ENCODE measurements at places on chromosomes 1 and 21.
A peak's percentile ranks its signal among the peaks of the same experiment; 100 is the strongest.

DNA sequence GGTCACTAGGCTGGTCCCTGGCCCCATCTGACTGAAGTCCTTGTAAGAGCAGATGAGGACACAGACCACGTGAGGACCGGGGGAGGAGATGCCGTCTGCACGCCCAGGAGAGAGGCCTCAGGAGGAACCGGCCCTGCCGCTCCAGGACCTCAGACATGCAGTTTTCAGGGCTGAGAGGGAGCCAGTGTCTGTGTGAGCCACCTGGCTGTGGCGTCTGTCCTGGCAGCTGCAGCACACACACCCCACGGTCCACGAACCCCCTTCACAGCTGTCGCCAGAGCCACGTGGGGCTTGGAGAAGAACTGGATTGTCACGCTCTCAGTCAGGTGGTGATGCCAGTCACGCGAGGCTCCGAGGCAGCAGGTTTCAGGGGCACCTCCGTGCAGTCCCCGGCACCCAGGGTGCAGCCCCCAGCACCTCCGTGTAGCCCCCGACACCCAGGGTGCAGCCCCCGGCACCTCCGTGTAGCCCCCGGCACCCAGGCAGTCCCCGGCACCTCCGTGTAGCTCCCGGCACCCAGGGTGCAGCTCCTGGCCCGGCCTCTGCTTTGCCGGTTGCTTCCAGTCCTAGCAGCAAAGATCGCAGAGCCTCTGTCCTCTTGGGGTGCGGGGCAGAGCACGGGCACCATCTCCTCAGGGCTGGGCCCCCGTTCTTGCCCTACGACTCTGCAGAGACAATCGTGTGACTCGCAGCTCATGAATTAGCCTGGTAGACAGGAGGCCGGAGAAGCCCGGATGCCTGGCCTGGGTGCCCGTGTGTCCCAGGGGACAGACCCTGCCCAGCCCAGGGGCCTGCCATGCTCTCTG lies 19.0 kb upstream of the SUMO3 start:
- no peak for DNase-seq

GRCh38 chr1:166166329-166166697 lies 488 bp downstream of the FAM78B start:
- DNase-seq = no peak

DNA sequence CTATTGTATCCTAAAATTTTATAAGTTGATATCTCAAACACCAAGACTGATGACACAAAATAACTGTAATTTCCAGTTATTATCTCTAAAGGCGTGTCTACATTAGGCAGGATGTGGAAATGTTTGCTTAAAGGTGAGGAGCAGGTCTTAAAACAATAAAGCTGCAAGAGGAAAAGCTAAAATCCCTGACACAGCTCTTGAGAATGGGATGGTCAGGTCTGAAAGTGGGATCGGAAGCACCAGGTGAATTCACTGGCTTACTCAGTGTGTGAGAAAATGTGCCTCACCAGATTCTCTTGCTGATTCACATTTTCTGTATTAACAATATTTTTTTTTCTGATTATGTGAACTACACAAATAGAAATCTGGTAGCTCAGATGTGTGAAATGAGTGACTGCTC lies 421.9 kb upstream of the ADAMTS5 start:
- no peak for DNase-seq

DNA sequence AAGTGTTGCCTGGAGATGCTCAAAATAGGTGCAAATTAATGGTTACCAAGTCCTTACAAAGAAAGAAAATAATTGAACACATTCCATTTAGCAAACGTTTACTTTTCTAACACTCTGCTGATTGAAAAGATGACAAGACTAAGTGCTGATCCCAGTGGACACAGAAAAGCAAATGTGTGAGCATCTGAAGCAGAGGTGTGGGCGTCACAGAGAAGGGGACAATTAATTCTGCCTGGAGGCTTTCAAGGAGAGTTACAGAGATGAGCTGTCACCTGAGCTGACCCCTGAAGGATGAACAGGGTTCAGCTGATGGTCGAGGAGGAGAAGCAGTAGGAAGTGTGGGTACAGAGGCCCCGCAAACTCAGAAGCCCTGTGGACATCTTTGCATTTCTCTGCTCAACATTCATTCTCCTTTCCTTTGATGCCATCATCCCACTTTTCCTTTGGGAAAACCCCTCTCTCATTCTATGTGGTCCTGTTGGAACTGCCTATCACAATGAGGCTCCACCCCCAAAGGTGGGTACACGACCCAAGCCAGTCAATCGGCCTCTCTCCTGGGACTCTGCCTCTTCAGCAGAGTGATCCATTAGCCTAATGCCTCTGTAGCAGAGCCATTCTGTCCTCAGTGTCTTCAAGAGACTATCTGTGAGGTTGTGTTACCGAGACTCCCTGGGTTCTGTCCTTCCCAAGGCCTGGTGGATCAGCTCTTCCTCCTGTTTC lies 17.2 kb upstream of the PLA2G2E start:
- no peak for DNase-seq

GRCh38 chr1:55626326-55626725 lies 411.2 kb upstream of the USP24 start:
- no peak for DNase-seq

GRCh38 chr1:111852261-111852721 lies 96.6 kb downstream of the DDX20 start:
- DNase-seq = no peak

GRCh38 chr1:91527781-91528180 lies 27.1 kb downstream of the CDC7 start:
- no peak for DNase-seq

DNA sequence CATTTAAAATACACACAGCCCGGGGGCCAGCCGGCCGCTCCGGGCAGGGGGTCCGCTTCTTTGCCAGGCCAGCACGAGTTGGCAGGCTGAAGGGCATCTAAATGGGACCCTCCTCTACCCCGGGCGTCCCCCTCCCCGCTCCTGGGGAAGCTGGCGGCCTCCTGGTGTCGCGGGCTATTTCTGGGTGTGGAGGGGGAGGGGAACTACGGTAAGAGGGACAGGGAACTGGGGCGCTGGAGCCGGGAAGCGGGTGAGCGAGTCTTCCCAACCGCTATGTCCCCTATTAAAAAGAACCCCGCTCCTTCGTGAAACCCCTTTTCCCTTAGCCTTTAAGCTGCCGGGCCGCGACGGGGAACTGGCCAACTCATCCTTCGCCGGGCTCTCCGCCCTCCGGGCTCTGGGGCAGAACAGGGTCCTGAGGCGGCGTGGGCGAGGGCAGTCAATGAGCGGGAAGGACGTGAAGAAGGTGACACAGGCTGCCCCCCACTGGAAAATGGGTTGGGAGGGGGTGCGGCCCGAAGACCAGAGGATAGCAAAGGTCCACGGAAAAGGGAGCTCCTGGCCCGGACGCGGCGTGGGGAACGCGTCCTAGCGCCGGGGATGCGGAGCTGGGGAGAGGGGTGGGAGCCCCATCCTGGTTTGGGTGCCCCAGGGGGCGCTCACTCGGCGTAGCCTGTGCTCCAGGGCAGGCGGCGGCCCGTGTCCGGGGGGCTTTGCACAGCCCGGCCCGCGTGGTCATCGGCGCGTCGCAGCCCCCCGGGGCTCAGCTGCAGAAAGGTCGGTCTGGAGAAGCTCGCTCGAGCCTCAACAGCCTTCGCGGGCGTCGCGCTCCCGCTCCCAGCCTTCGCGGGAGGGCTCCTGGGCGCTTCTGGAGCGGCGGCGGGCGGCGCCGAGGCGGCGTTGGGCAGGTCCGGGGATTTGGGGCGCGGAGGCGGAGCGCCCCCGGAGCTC lies 544 bp downstream of the PPM1J start:
- peak; percentile 49 for DNase-seq

GRCh38 chr1:156860113-156860627 lies 495 bp upstream of the NTRK1 start:
- DNase-seq = peak; percentile 75

DNA sequence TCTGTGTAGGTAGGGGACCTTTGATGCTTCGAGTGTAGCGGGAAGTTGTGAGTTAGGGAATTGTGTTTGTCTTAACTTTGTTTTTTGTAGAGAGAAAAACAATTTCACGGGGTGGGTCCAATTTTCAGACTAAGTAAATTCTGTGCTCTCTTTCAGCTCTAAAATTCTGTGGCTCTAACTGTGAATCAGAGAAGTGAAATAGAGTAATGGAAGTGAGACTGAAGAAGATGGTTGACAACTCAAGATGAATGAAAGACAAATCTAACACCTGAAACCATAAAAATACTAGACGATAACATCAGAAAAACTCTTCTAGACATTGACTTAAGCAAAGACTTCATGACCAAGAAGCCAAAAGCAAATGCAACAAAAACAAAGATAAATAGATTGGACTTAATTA lies 4.4 kb upstream of the FMO1 start:
- no peak for DNase-seq
